ENCODE measurements at places on chromosomes 1 and 21.

DNA sequence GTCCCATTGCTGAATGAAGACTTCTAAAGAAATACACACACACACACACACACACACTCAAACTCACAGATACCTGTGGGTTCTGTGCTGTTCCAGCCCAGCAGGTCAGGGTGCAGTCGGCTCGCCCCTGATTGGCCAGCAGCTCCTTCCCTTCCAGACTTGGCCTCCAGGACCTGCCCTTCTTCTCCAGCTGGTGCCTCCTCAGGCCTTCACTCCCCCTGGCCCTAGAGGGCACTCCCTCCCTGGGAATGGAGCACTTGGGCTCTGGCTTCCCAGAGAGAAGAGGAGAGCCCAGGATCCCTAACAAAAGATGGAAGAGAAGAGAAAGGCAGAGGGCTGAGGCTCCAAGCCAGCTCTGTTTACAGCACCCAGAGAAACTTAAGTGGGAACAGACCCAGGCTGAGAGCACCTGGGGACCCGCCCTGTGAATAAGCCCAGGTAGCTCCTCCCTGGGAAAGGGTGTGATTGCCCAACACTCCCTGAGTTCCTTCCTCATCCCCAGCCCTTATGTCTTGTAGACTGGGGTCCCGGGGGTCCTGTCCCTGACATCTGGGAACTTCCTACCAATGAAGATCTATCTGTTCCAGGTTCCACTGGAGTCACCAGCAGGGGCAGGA lies at the start of gene PGLYRP3:
Gene PGLYRP3, minus strand, starts transcription at position 383 of the 617 bp plus-strand sequence. CDS start 2,287 bp downstream, outside the sequence.
- peak; percentile 27 for DNase-seq

DNA sequence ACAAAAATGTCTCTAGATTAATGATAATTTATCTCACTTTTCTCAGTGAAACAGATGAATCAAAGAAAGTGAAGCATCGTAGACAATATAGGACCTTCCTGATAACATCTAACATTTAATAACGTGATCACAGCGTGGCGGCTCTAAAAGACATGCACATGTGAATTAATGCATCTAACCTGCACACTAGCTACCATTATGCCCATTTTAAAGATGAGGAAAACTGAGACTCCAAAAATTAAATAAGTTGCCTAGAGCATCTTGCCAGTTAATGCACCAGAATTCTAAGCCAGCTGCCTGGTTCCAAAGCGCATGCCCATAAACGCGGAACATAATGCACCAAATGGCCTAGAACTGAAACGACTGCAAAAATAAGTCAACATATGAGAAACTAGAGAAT lies 23.5 kb downstream of the ERG start:
- no peak for DNase-seq

DNA sequence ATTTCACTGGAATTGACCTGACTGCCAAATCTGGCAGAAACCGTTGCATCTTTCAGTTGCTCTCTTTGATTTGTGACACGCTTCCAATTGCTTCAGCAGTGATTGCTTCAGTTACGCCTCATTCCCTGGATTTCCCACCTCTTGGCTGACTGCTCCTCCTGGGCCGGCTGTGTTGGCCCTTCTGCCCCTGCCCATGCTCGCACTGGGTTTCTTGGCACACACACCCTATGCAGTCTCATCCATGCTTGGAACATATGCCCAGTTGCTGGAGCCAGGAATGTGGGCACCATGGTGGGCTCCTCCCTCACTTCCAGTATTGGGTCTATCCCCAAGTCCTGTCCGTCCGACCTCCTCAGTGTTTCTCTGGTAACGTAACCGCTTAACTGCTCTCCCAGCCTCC lies 2.2 kb upstream of the ZBTB21 start:
- DNase-seq = no peak

DNA sequence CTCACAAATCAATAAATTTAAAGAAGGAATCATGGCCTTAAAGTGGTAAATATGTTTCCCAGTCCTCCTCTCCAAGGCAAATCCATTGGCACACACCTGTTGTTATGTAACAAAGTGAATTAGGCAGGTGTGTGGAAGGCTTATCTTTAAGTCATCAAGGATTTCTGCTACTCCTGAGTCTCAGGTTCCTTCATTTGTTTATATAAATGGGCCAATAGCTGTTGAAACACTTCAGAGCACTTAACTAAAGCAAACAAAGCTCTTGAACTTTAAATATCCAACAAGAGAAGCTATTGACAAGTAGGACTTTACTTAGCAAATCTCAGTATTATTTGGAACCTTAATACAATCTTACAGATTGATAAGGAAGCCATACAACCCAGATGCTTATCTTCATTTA lies 99.3 kb upstream of the ESRRG start:
- peak; percentile 54 for DNase-seq

GRCh38 chr1:62318756-62319544 lies at the start of gene KANK4:
KANK4 (minus strand) TSS chr1:62319434; CDS start chr1:62281564, 37,870 bp downstream.
- DNase-seq = peak; percentile 30

GRCh38 chr1:151137789-151138188 lies 8.6 kb downstream of the SEMA6C start:
- DNase-seq = no peak

GRCh38 chr1:219837274-219837993 lies 90.9 kb downstream of the SLC30A10 start:
- DNase-seq = peak; percentile 90

DNA sequence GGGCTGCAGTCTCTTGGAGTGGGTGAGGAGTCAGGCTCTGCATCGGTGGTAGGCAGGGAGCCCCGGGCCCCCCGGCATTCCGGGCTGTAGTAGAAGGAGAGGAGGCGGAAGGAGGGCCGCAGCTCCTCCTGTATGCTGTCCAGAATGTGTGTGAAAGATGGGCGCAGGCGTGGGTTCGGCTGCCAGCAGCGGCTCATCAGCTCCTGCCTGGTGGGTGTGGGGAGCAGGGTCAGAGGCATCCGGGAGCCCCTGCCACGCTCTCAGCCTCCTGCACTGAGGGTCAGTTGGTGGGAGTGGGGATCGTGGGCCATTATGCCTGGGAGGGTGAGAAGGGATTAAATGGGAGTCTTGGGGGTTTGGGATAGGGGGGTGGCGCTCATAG lies 18.0 kb downstream of the INSRR start:
- no peak for DNase-seq

DNA sequence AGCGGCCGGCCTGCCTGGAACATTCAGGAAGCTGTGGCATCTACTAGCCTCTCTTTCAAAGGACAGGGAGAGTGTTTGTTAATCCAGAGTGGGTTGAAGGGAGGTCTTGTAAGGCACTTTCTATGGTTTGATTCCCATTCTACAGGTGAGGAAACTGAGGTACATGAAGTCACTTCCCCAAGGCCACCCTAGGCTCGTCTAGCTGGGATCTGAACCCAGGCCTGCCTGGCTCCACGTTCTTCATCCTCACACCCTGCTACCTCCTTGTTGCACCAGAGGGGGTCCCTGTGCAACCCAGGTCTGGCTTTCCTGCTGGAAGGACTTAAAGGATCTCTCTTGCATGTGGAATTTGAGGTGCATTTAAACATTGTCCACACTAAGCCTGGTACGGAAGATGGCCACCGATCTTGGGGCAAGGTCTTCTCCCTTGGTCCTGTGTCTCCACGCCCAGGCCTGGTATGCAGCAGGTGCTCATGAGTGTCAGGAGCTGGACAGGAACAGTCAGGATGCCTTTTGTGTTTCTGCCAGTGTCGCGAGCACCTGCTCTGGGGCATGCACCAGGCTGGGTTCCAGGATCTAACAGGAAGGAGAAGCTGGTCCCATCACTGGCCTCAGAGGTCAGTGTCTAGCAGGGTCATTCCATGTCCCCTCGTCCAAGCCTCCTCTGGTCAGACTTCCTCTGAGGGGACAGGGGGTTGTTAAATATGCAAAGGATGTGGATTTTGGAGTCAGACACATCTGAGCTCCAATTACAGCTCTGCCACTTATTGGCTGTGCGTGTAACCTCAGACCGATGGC lies 103.2 kb upstream of the RUNX3 start:
- DNase-seq = no peak

- DNase-seq = no peak
These were observed 108.7 kb upstream of the ARHGEF16 start for GRCh38 chr1:3345792-3346191.

DNA sequence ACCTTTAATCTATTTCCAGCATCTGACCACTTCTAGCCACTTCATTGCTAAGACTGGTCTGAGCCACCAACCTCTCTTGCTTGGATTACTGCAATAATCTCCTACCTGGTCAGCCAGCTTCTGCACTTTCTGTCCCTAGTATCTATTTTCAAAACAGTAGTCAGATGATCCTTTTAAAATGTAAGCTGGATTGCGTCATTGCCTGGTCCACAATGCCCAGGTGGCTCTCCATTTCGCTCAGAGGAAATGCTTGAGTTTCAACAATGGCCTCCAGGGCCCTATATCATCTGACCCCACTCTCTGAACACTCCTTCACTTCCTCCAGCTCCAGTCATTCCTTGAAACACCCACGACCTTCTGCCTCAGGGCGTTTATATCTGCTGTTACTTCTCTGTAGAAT lies 2.3 kb downstream of the FYB2 start:
- DNase-seq = no peak

DNA sequence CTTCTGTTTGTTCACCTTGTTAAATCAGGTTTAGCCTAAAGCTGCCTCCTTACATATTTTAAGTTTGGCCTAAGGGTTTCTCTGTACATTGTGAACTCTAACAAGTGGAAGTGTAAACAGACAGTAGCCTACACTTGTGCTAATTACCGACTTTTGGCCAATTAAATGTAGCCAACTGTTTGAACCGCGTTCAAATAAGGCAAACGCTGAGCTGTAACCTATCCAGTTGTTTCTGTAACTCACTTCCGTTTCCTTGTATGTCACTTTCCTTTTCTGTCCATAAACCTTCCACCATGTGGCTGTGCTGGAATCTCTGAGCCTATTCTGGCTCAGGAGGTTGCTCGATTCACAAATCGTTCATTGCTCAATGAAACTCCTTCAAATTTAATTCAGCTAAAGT lies 8.0 kb upstream of the FCAMR start:
- DNase-seq = no peak

DNA sequence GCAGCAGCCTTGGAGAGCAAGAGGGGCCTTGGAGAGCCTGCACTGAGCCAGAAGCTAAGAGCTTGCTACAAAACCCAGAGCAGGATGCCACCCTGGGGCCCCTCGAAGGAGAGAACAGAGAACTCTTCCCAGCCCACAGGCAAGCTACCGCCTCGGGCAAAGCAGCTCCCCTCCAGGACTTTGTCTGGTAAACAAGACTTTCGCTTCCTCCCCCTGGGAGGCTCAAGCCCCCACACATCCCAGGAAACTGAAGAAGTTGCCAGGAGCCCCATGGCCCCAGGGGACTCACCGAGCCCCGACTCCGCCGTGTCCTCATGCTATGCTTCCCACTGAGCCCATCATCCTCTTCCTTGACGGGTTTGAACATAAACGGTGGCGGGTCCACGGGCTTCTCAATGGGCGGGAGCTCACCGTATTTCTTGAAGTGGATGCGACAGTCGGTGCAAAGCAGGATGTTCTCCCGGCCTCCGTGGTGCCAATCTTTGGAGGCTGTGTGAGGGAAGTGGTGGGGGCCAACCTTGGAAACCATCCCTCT lies 45.9 kb downstream of the SLC45A1 start:
- DNase-seq = no peak

GRCh38 chr1:155681776-155682175 lies 6.8 kb downstream of the YY1AP1 start:
- DNase-seq = no peak

All from NCI-H82 (cell line).